Stimulated activated CD8-positive, alpha-beta memory T cell treated with anti-CD3 and anti-CD28 coated beads, Interleukin-7, amount 100 ng/mL, for 24 hours (primary cell): ENCODE measurements at places on chromosomes 5 and 9.

DNA sequence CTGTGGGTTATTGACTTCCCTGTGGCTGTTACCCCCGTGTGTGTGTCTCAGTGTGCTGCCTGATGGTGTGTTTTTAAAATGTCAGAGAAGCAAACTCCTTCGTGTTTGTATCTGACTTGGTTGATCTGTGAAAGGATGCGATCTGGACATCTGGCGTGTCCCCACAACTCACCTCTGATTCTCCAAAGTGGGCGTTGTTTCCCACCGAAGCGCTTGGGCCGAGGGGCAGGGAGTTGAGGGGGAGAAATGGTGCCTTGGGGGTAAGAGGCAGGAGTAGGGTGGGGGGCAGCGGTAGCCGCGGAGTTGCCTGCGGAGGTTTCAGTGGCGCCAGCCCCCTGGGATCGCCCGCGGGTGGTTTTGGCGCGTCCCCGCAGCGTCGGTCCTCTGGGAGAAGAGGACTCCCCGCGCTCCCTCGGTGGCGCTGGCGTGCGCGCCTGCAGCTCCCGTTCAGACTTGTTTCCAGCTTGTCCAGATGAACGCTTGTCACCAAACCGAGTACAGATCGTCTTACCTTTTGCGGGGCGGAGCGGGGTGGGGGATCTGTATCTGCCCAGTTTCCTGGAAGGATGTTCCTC lies 1.1 kb downstream of the MAST4 start:
- no peak for DNase-seq

GRCh38 chr9:105168870-105169319 lies 75.6 kb upstream of the SLC44A1 start:
- DNase-seq: no peak

- DNase-seq: no peak
Observed at GRCh38 chr5:40364441-40364840, 315.3 kb upstream of the PTGER4 start.

GRCh38 chr5:61779743-61780142 lies 447.7 kb downstream of the ZSWIM6 start:
- no peak for DNase-seq

GRCh38 chr5:107950776-107951175 lies 280.0 kb upstream of the EFNA5 start:
- DNase-seq: no peak

DNA sequence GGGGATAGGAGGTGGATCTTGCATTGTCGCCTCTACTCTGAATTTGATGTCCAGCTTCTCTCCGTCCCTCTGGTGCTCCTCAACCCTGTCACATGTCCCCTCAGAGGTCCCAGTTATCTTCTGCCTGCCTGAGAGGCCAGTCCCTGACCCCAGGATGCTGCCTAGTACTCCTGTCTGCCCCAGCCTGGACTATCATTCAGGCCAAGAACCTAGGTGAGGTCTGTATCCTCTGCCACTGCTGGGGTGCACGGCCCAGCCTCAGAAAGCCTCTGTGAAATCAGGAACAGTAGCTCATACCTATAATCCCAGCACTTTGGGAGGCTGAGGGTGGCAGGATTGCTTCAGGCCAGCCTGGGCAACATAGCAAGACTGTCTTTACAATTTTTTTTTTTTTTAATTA lies 8.6 kb downstream of the SPINK4 start:
- DNase-seq: no peak

- DNase-seq: no peak
Observed at GRCh38 chr9:4010309-4010708, 289.6 kb downstream of the GLIS3 start.

- no peak for DNase-seq
Observed at GRCh38 chr9:110006657-110007056, 201.3 kb downstream of the C9orf152 start.

DNA sequence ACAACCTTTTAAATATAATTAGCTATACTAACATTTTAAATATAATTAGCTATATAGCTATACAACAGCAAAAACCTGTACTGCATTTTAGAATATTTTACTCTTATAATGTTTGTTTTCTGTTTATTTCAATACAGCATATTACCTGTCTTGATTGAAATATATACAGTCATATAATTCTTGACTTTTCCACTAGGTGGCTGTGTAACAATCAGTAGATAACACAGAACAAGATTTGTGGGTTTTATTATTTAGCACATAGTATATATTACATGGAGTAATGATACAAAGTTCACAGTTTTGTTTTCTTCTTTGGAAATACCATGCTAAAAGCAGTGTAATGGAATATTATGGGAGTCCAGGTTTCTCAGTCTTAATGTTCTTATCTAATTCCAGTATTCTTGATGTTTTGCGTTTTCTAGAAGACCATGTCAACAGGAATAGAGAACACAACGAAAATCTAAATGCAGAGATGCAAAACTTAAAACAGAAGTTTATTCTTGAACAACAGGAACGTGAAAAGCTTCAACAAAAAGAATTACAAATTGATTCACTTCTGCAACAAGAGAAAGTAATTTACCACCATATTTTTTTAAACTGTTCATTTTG lies 13.3 kb downstream of the HMMR start:
- DNase-seq: no peak

DNA sequence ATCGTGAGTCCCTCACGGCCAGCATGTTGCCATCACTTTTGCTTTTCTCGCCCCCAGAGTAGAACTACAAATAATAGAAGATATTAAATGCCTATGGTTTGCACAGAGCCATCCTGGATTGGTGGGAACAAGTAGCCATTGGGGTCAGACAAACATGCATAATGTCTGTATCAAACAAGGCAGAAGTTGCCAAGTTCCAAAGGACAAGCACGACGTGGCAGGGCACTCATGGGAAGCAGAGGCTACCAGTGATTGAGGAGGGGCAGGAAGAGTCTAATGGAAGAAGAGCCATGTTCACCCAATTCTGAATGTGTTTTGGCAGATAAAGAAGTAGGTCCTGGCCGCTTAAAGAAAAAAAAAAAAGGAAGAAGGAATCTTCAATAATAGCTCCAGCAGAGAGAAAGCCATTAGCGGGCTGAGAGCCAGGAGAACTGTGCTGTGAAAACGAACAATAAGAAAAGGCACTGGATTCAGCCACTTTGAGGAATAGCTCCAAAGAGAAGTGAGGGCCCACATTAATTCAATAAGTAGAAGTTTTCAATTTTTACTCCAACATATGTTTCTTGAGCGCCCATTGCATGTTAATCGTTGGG lies 153.7 kb upstream of the ADCY2 start:
- DNase-seq: no peak

- DNase-seq: no peak
Observed at GRCh38 chr9:119588874-119589744, 219.9 kb upstream of the BRINP1 start.

- no peak for DNase-seq
Observed at GRCh38 chr5:174340226-174340625, 294.7 kb downstream of the NSG2 start.

- no peak for DNase-seq
Observed at GRCh38 chr5:123421773-123422172, 1.4 kb downstream of the CEP120 start.

GRCh38 chr5:141903261-141903660 lies 20.4 kb upstream of the DELE1 start:
- no peak for DNase-seq

DNA sequence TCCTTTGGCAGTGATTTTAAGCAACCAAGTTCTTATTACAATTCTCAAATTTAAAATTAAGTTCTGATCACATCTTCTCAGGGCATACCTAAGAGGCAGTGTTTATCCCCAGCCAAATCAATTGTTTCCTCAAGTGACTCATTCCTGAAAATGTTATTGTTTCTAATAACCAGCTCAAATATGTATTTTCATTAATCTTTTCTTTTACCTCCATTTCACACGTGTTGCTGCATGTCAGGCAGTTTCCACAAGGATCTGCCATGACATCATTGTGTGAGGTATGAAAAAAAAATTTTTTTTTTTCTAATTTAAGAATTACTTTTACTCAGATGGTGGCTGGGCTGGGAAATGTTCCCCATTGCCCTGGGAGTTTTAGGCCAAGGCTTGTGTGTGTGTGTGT lies 113.0 kb upstream of the NTRK2 start:
- DNase-seq: no peak

- no peak for DNase-seq
Observed at GRCh38 chr9:126386088-126386487, 59.5 kb downstream of the MVB12B start.

DNA sequence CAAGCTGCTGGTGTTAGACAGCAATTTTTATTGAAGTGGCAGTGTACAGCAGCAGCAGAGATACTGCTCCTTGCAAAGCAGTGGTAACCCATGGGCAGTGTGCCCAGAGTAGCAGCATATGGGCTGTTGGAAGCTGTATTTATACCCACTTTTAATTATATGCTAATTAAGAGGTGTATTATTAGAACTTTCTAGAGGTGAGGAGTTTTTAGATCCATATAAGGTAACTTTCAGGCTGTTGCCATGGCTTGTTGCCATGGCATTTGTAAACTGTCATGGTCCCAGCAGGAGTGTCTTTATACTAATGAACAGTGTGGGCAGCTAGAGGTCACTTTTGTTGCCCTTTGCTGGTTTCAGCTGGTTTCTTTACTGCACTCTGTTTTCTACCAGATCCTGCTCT lies 3.7 kb upstream of the PJA2 start:
- no peak for DNase-seq

GRCh38 chr9:127498298-127498697 lies 47.0 kb downstream of the LRSAM1 start:
- no peak for DNase-seq

GRCh38 chr9:93693129-93693528 lies 116.7 kb downstream of the PHF2 start:
- no peak for DNase-seq

DNA sequence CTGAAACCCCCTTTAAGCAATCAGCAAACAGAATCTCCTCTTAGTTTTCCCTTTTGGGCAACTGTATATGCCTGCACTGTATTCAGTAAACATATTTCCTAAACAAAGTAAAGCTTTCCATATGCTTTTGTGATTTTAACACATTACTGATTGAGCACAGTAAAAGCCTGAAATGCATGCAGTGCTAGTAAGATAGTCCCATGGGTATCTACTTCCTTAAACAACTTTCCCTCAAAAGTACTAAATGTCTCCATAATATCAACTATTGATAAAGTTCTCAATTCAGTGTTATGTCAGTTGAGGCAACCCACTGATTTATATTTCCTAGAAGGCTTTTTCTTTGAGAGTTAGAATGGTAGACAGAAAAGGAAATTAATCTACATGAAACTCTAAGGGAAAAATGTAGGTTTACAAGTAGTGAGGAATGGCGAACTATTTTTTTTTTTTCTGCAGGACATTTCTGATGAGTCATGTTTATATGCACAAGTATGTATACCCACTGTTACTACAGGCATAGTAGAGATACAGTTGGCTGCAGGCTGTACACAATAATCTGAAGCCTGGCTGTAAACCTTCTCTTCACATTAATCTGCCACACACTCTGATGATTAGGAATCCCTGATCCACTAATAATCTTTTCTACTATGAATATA lies 31.2 kb upstream of the CEP120 start:
- no peak for DNase-seq

DNA sequence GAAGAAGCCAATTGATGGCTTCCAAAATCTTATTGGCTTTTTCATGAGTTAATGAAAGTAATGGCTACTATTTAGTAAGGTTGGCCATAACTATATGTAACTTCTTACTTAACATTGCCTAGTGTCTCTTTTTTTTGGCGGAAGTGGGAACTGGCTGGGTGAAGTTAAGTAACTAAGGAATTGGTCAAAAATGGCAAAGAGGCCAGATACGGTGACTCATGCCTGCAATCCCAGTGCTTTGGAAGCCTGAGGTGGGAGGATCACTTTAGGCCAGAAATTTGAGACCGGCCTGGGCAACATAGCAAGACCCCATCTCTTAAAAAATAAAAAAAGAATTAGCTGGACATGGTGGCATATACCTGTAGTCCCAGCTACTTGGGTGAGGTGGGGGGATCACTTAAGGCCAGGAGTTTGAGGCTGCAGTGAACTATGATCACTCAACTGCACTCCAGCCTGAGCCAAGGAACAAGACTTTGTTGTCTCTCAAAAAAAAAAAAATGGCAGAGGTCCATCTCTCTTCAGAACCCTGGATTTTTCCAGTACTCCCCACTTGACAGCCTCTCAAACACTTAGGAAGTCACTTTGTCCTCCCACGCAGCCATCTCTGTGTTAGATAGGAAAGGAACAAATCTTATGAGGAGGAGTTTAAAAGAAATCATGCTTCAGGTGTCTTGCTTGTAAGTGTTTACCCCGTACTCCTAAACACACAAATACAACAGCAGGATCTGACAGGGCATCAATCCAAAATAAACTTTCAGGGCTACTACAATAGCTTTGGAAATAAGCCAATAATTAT lies 75.7 kb downstream of the TEK start:
- no peak for DNase-seq

DNA sequence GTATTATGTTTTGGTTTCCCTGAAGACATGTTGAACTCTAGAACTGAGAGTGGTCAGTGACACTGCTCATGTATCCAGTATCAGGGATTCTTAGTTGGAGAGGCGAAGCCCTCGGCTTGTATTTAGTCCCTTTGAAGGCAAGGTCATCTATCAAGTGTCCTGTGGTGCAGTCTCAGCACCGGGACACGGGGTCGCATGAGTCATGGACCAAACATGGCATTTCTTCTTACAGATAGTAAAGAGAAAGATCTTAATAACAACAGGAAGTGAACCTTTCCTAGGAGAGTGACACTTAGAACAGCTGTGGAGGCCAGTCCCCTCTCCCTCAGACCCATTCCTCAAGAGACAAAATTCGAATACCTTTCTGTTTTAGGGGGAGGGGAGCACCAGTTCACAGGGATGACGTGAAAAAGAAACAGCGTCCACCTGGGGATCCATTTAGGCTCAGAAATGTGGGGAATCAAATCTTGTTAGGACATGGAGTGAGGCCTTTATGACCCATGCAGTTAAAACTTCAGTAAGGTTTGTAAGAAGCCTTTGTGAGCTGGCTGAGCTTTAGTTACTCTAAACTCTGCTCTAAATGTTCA lies 86.5 kb downstream of the ADGRV1 start:
- DNase-seq: no peak

GRCh38 chr9:136171009-136171800 lies 33.7 kb downstream of the LHX3 start:
- no peak for DNase-seq

GRCh38 chr9:88421348-88421747 lies 33.1 kb downstream of the SPIN1 start:
- DNase-seq: no peak

DNA sequence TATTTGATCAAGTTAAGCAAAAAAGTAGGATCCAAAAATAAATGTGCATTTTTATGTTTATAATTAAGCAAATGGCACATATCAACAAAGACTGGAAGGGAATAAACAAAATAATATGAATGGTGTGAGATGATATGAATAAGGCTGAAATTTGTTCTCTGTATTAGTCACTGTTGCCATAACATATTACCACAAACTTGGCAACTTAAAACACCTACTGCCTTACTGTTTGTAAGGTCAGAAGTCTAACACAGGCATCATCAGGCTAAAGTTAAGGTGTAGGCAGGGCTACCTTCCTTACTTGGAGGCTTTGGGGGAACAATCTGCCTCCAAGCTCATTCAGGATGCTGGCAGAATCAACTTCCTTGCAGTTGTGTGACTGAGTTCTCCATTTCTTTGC lies 19.3 kb downstream of the PGGT1B start:
- DNase-seq: no peak

DNA sequence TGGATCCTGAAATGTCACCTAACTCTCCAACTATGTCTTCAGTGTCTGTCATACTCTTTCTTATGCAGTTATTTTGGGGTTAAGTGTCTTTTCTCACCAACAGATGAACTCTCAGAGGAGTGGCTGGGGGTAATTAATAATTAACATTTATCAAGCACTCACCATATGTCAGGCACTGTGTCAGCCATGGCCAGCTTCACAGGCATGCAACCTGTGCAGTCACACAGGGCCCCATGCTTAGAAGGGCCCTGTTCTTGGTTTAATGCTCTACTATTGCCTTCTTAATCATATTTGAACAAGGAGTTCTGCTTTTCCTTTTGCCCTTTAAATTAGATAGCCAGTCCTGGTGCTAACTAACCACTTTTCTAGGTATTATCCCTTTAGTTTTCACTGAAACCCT lies 3.4 kb upstream of the GRPEL2 start:
- DNase-seq: no peak
